ENCODE measurements at places on chromosomes 11 and 22.

GRCh38 chr11:36713715-36714114 is 115.7 kb upstream of the RAG2 start:
- DNase-seq, result no peak

DNA sequence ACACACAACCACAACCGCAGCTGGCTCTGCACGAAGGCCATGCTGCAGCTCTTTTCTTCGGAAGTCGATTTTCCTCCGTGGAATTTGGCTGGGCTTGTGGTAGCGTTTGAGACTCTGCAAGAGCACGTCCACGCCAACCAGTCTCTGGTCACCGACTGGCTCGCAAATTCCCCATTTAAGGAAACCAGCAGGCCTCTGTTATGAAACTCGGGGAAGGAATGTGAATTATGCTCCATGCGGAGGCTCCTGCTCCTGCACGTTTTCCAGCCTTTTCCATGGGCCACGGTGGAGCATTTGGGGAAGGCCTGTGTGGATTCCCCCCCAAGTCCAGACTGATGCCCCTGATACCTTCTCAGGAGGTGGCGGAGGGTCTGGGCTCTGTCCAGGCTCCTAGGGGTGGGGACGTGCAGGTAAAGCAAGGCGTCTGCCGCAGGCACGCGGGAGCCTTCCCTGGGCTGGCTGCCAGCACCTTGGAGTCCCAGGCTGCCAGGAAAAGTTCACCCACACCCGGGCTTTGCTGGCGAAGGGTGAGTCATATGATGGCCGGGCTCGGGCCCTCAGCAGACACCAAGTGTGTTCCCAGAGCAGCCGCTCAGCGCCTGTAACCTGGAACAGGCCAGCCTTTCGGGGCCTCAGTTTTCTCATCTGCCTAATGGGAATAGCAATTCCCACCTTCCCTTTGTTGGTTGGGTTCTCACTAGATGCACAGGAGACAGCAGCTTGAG is 41.9 kb downstream of the LRP5 start:
- peak; percentile 96 for DNase-seq

DNA sequence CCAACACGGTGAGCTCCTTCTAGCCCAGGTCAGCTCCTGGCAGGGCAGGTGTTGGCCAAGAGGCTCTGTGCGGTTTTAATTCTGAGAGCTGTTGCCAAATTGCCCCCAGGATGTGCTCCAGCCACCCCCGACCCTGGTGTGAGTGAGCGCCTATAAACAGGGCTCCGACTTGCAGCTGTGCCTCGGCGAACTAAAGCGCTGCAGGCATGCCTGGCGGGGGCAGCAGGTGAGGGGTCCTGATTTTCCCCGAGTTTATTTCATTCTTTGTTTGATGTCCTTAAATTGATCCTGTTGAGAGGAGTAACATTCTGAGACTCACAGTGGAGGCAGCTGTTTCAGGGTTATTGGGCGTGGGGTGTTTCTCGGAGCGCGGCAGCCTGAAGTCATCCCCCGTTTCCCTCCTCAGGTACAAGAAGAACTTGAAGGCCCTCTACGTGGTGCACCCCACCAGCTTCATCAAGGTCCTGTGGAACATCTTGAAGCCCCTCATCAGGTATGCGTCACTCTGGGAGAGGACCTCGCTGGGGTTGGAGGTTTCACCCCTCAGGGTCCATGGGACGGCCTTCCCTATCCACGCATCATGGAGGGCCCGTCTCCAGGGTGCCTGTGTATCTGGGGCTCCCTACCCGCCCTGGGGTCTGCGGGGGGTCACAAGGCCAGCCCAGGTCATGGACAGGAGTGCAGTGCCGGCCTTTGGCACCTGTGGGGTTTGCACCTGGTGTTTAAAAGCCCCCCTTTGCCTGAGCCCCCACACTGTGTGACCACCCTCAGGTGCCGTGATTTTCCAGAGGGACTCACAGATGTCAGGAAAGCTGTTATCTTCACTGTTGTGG is 62.1 kb downstream of the ARHGAP8 start:
- DNase-seq, result no peak

- peak; percentile 60 for DNase-seq
Measured at GRCh38 chr11:6703247-6704063, 20.3 kb upstream of the MRPL17 start.

DNA sequence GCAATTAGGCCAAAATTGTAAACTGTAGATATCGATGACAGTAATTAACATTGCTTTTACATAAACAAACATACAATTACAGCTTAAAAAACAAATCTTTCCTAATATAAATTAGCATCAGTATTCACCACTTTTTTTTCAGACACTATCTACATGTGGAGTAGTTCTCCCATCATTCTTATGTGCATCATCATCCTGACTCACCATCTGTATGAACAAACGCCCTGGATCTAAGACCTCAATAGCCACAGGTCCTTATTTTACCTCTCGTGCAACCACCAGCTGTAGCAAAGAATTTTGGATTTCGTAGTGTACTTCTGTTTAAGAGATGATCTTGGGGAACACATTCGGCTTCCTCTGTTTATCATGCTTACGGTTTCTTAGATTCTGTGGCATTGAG is 551.9 kb upstream of the KIRREL3 start:
- DNase-seq, result peak; percentile 1

- no peak for DNase-seq
Measured at GRCh38 chr11:2519517-2519861, 74.7 kb downstream of the KCNQ1 start.

DNA sequence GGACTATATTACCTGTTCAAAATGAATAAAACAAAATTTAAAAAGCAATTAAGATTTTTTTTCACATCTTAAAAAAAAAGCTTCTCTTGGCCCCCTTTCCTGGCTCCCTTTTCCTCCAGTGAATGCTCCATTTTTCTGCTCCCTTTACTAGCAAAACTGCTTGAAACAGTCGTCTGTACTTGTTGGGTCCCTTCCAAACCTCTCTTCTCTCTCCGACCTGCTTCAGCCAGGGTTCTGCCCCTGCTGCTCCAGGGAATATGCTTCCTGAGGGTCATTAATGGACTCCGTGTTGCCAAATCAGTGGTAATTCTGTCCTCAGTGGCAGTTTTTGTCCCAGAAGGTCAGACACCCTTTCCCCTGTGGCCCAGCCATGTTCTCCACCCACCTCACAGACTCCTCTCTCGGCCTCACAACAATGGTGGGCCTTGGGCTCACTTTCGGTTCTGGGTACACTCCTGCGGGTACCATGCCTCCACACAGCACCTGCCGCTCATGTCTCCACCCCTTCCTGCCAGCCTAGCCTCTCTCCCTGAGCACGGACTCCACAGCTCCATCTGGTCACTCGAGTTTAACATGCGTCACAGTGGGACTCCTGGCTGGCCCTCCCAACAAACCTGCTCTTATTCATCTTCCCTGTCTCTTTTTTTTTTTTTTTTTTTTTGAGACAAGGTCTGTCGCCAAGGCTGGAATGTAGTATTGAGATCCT is 7.8 kb upstream of the POLR3H start:
- no peak for DNase-seq

- DNase-seq, result no peak
Measured at GRCh38 chr11:22343032-22343324, 4.8 kb downstream of the SLC17A6 start.

- peak; percentile 5 for DNase-seq
Measured at GRCh38 chr22:24952837-24953383, 394 bp downstream of the KIAA1671 start.
